Activated CD8-positive, alpha-beta T cell treated with anti-CD3 and anti-CD28 coated beads, Interleukin-2, amount 10 ng/mL, durations not matched to agents 7 days and 5 days (primary cell): ENCODE measurements at places on chromosomes 3 and 15. TPM values are rescaled to one million over a fixed set of nuclear protein-coding genes. Genes with fewer than 3 reads are reported as not detected.

TUSC7 gene
- total RNA-seq: not detected

CPEB1 gene
- total RNA-seq: 0.29 TPM

SI gene
- total RNA-seq: not detected

- peaks cover 2% of the 10 kb centered on the region for H3K36me3 ChIP-seq
- H3K4me3 ChIP-seq: no peak overlapping the region
- no peak overlapping the region for H3K27ac ChIP-seq
- H3K4me1 ChIP-seq: peaks cover 3% of the 10 kb centered on the region
- H3K27me3 ChIP-seq: no peaks in the 10 kb centered on the region
Measured at GRCh38 chr15:51494411-51495314, 127.9 kb downstream of the DMXL2 start.

DNA sequence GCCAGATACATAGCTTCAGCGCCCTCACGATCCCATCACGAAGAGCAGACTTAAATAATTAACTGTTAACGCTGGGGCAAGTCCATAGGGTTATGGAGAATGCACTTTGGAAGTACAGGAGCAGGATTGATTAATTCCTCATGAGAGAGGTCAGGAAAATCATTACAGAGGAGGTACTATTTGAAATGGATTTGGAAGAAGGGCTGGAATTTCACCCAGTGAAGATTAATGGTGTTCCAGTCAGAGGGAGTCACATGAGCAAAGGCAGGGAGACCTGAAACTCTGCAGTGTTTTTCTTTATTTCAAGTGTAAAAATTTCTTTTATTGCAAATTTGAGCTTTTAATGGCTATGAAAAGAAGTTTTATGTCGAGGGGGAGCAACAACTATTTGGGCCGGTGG is 329.8 kb upstream of the GRM7 start:
- no peak overlapping the region for H3K27ac ChIP-seq
- DNase-seq: no peak
- no peak overlapping the region for H3K4me3 ChIP-seq
- H3K36me3 ChIP-seq: no peaks in the 10 kb centered on the region

DNA sequence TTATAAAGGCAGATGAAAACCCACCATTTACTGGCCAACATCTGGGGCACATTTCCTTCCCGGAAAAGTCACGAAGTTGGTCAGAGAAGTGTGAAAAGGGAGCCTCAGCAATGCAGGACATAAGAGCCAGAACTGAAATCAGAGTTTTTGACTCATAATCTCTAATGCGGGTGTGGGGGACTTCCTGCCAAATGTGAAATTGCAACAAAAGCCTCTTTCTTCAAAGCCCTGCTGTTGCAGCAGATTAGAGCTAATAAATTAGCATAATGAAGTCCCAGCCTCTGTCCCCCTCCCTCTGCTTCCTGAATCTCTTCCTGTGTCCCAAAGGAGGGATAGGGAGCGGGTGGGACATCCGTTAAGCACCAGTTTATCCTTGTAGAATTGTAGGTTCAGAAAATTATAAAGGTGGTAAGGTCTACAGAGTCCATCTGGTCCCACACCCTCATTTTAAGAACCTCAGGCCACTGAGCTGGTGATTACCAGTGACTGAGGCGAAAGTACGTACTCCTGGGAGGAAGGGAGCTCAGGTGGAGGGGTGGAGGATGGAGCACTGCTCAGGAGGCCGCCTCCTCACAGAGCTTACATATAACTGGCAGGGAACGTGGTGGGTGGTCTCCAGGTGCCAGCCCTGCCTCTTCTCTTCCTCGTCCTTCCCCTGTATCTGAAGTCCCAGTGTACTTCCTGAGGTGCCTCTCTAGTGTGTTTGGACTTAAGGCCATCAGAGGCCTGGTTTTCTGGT is 35.0 kb downstream of the ST6GAL1 start:
- no peak overlapping the region for H3K27ac ChIP-seq
- H3K4me1 ChIP-seq: peaks cover 26% of the 10 kb centered on the region
- H3K36me3 ChIP-seq: peaks cover 45% of the 10 kb centered on the region
- no peaks in the 10 kb centered on the region for H3K27me3 ChIP-seq

DNA sequence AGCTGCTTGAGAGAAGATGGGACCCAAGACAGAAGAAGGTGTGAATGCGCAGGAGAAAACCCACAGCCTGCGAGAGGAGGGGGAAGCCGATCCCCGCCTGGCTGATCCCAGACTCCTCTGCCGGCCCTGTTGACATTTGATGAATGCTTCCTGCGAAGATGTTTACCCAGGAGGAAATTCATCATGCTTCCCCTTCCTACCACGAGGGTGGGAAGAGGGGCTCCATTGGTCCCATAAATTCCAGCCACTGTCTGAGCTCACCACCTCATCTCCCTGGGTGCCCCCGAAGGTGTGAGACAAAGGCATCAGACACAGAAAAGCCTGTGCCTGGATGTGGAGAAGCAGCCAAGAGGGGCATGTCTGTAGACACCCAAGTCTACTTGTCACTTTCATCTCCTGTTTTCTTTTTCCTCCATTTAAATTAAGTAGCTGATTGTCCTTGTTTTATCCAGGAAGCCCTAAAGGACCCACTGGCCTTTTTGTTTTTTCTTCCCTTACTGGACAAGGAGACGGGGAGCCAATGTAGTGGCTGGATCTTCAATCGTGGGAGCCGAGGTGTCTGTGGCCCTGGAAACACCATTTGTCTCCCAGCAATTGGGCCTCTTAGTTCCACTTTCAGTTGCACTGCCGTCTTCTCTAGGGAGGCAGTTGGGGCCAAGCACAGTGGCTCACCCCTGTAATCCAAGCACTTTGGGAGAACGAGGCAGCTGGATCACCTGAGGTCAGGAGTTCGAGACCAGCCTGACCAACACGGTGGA is 95.3 kb upstream of the HES1 start:
- no peak overlapping the region for H3K4me3 ChIP-seq
- H3K36me3 ChIP-seq: no peaks in the 10 kb centered on the region
- no peaks in the 10 kb centered on the region for H3K4me1 ChIP-seq
- H3K27me3 ChIP-seq: peaks cover 2% of the 10 kb centered on the region
- no peak overlapping the region for H3K27ac ChIP-seq
- DNase-seq: no peak

GRCh38 chr3:73215901-73216300 is 154.4 kb downstream of the EBLN2 start:
- no peaks in the 10 kb centered on the region for H3K4me1 ChIP-seq
- H3K4me3 ChIP-seq: no peak overlapping the region
- H3K36me3 ChIP-seq: no peaks in the 10 kb centered on the region

DNA sequence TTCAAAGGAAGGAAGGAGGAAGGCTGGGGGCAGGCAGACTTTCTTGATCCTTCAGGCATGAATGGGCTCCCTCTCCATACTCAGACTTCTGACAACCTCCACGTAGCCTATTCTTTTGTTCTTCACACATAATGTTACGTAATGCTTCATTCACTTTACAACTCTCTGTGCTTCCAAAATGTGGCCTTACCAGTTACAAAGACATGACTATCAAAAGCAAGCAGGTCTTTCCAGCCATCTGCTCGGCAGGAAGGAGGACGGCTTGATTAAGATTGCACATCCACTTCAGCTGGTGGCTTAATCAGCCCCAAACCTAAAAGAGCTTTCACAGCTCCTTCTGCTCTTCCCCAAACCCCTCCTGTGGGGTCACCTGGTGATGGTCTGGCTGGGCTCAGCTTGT is 263.2 kb downstream of the XXYLT1 start:
- DNase-seq: no peak
- H3K4me1 ChIP-seq: no peaks in the 10 kb centered on the region
- H3K4me3 ChIP-seq: no peak overlapping the region
- H3K36me3 ChIP-seq: no peaks in the 10 kb centered on the region
- no peak overlapping the region for H3K27ac ChIP-seq

DNA sequence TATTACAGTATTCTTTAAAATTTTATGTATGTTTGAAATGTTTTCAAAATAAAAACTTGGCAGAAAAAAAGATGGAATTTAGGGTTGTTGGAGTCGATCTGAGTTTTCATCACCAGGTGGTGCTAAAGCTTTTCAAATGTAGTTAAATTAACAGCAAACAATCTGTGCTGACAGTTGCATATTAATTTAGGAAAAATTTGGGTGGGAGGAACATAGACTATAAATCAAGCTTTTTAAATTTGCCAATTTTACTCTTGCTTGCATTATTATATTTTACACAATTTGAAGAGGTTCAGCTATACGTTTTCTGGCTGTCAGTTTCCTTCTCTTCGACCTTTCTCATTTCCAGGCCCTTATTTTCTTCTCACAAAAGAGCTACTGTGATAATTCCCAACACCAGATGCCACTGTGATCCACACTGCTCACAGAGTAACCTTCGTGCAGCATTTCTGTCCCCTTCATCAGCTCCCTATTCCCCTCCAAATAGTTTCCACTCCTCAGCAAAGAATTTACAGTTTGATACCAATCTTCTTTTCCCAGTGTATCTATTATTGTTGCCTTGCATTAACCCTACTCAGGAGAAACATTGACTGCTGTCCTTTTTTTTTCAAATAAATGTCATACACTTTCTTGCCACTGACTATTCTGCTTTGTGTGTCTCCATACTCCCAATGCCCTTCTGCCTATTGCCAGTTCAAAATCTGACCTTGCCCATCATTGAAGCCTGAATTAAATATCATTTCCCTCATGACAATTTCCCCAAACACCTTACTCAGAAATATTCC is 53.4 kb upstream of the EIF5A2 start:
- H3K27me3 ChIP-seq: peaks cover 14% of the 10 kb centered on the region
- no peak overlapping the region for H3K4me3 ChIP-seq
- H3K27ac ChIP-seq: no peak overlapping the region
